CD4-positive, alpha-beta T cell treated with Interleukin-15 for 1 hour (primary cell): ENCODE measurements at places on chromosomes 7 and 10.

DNA sequence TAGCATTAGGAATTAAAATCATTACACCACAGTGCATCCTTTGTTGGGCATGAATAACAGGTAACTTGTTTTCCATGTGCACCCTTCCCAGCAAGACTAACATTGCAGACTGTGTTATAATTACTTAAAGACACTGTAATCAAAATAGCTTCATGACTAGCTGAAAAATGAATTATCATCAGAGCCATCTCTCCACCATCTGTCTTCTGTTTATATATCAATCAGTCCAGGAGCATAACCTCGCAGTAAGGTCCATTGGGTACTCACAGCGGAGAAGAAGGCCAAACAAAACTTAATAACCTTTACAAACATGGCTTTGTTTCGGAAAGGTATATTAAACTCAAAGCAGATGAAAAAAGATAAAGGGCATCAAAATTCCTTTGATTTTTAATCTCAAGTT is 90.6 kb downstream of the ODAD2 start:
- no peak for DNase-seq

DNA sequence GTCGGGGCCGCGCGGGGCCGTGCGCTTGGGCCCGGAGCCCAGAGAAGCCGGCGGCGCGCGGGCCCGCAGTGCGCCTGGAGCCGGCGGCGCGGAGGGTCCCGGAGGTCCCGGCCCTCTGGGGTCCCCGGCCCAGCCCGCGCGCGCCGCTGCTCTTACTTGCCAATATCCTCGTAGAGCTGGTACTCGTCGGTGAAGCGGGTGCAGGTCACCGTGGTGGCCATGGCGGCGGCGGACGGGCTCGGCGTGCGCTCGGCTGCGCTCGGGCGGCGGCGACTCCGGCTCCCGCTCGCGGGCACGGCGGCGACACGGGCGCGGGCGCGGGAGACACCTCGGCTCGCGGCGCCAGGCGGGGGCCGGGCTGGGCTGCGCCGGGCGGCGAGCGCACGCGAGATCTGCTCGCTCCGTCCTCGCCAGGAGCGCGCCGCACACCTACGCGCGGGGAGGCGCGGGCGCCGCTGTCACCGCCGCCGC is at the start of gene CAMK2B:
Gene CAMK2B (minus strand): TSS at position 394 of the 471 bp plus-strand sequence. CDS start 173 bp downstream, at position 221.
- no peak for DNase-seq

- DNase-seq = peak; percentile 30
Measured at GRCh38 chr7:132771301-132771730, 195.0 kb upstream of the PLXNA4 start.

- DNase-seq = no peak
Measured at GRCh38 chr10:98720551-98720950, 273.8 kb upstream of the HPS1 start.

DNA sequence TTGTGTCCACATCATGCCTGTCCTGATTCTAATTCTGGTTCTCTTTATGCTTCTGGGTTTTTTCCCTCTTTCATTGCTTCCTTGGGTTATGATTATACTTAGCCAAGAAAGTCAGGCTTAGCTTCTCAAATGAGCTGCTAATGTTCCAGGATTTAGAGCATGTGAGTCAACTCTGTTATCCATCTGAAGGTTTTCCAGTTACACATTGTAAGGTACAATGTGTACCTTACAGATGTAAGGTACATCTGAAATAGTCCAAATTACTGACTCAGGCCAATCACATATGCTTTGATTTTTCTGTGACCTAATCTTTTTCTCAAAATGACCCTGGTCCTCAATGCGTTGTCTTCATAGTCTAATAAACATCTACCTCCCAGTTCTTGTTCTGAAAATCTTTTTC is 13.3 kb upstream of the MIOS start:
- DNase-seq = no peak

DNA sequence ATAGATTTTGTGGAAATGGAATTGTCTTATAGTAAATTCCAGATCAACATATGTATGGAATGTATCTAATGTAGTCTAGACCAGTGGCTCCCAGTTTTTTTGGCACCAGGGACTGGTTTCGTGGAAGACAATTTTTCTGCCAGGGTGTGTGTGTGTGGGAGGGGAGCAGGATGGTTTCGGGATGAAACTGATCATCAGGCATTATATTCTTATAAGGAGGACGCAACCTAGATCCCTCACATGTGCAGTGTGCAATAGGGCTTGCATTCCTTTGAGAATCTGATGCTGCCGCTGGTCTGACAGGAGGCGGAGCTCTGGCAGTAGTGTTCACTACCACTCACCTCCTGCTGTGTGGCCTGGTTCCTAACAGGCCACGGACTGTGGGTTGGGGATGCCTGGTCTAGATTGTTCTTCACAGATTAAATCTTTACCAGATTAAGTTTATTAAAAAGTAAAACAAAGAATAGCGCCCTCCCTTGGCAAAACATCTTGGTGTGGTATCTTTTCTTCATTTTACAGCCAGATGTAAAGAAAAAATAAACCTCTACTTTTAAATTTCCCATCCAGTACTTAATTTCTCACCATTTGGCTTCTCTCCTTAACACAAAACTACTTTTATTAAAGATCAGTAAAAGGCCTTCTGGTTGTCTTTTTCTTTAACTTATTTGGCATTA is 48.4 kb downstream of the SEPTIN7 start:
- DNase-seq = no peak

- no peak for DNase-seq
Measured at GRCh38 chr7:50502001-50502684, 52.0 kb upstream of the FIGNL1 start.

DNA sequence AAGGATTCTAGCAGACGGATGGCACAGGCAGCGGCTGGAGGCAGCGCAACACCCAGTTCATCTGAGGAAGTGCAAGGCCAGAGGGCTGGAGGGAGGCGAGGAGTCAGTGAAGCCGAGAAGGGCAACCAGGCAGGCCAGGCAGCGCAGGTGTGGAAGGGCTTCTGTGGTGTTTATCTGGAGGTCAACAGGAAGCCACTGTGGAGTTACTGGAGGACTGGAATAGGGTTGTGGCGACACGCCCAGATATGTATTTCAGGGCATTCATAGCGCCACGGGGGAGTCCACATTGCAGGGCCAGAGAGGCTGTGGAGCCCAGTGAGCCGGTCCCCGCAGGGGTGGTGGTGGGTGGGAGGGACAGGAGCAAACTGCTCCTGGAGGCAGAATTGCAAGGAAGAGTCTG is 150.6 kb downstream of the CDH23 start:
- no peak for DNase-seq

- DNase-seq = no peak
Measured at GRCh38 chr7:48786951-48787350, 137.4 kb upstream of the CDC14C start.
